Hematopoietic multipotent progenitor cell treated with erythropoietin and hydrocortisone succinate and interleukin-3 and kit ligand, for 15 days (in vitro differentiated cells): ENCODE measurements at places on chromosomes 16 and 17.
A peak's percentile ranks its signal among the peaks of the same experiment; 100 is the strongest.

- peak; percentile 31 for DNase-seq
These were observed at the start of gene KCNAB3 for GRCh38 chr17:7929158-7930023. KCNAB3 (minus strand) TSS chr17:7929856; CDS start chr17:7929435, 421 bp downstream.

DNA sequence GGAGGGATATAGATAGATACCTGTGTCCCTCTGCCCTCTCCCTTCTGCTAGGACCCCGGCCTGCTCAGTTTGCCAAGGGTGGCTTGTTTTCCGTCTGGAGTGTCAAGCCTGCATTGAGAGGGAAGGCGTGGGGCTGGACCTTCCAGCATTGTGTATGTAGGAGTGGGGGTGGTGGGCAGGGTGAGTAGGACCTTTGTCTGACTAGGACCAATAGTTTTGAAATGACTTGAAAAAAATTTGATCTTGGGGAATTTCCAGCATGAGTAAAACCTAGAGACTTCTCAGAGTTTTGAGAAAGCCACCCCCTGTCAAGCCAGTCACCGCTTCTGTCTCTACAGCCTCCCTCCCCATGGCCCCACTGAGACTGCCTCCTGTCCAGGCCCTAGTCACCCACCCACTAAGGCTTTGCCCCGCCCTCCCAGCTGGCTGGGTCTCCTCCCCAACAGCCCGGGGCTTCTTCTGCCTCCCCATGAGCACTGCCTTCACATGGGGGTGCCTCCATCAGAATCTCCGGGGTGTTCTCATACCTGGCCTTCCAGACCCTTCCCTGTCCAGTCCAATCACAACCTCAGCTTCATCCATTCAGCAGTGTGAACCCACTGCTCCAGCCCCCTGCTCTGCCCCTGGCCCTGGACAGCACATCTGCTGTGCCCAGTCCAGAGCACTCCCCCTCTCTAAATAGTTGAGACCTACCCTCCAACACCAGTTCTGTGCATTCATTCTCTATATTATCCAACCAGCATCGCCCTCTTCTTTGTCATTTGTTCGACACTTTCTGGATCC, 207.0 kb downstream of the MSI2 start:
- no peak for DNase-seq

GRCh38 chr16:66508248-66508913, 41.5 kb downstream of the TK2 start:
- no peak for DNase-seq

DNA sequence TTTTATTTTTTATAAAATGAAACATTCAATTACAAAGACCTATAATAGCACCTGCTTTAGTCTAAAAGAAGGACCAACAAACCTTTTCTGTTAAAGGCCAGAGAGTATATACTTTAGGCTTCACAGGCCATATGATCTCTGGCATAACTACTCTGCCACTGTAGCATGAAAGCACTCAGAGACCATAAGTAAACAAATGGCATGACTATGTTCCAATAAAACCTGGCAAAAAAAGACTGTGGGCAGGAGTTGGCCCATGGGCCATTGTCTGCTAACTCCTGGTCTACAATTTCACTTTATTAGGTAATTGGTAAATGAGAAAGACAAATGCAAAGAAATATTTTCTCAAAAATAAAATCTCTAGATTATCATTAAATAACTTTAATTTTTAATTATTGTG, 14.9 kb downstream of the CEP112 start:
- no peak for DNase-seq

DNA sequence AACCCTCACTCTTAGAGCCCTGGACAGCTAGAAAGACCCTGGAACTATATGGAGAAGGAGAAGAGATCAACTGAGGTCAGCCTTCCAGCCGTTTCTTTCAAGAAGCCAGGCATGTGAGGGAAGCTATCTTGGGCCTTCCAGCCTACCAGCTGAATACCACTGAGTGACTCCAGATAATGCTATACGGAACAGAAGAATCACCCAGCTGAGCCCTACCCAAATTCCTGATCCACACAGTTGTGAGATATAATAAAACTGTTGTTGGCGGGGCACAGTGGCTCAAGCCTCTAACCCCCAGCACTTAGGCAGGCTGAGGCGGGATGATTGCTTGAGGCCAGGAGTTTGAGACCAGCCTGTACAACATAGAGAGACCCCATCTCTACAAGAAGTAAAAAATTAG, 26.2 kb upstream of the MYH10 start:
- DNase-seq = no peak

- no peak for DNase-seq
These were observed 16.1 kb upstream of the NAGS start for GRCh38 chr17:43988301-43988700.

DNA sequence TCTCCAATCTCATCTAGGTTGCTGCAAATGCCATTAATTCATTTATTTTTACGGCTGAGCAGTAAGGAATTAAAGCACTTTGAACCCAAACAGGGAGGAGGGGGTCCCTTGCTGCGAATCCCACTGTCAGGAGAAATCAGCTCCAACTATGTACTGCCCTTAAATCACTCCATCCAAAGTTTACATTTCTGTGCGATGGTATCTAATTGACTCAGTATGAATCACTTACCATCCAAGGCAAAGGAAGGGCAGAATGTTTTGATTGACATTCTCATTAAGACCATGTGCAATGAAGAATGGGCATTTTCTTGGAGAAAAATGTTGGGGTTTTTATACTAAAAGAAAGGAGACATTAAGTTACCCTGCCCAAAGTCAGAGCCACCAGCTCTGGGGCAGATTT, 47.7 kb upstream of the XYLT1 start:
- no peak for DNase-seq

GRCh38 chr16:83083361-83083760, 456.6 kb downstream of the CDH13 start:
- no peak for DNase-seq

- no peak for DNase-seq
These were observed 161.1 kb downstream of the STX8 start for GRCh38 chr17:9414471-9414870.

DNA sequence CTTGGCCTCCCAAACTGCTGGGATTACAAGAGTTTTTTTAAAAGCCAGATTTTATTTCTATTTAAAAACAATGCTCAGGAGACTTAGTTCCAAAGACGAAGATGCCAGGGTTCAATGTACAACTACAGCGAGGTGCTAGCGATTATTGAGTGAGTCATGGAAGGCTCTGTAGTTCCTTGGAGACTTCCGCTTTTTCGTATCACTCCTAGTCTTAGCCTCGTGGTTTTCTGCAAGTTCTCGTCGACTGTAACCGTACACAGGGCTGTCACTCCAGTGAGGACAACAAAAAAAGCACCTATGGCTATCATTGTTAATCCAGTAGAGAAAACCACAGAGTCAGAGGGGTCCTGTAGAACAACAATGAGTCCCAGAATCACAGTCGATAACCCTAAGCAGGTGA, 22.7 kb upstream of the ZC3H7A start:
- no peak for DNase-seq

DNA sequence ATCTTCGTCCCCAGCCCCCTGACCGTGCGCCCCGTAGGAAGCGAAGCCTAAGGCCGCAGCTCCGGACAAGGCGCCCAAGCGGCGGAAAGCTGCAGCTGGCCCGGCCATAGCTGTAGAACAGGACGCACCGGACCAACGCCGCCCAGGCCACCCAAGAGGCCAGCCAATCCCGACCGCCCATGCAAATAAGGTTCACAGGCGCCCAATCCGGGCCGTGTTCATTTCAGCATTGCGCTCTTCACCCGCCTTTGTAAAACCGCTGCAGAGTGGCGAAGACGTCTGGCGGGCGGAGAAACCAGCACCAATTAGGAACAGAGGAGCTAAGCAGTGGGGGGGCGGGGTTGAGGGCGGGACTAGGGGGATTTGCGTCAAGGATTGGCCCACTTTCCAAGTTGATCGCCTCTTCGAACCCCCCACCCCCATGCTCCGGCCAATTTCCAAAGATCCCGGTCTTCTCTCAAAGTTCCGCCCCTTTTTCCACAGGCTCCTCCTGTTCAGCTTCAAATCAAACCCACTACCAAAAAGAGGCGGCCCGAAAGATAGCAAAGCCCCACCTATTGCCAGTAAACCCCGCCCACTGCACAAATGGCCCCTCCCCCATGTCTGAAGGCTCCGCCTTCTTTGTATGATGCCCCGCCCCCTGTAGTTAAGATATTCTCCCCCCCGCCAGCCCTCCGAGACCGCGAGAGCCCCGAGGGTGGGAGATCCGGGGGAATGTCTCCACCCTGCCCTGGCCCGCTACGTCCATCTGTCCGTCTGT, at the start of gene TMEM256:
TMEM256 (minus strand) TSS at position 121 of the 760 bp plus-strand sequence; CDS start at position 108, 13 bp downstream.
- DNase-seq = peak; percentile 99
